ENCODE measurements at places on chromosomes 13 and 19. TPM values are rescaled to one million over a fixed set of nuclear protein-coding genes. Genes with fewer than 3 reads are reported as not detected.
A peak's percentile ranks its signal among the peaks of the same experiment; 100 is the strongest.

Gene ZNF578
- total RNA-seq: 6.1 TPM

DNA sequence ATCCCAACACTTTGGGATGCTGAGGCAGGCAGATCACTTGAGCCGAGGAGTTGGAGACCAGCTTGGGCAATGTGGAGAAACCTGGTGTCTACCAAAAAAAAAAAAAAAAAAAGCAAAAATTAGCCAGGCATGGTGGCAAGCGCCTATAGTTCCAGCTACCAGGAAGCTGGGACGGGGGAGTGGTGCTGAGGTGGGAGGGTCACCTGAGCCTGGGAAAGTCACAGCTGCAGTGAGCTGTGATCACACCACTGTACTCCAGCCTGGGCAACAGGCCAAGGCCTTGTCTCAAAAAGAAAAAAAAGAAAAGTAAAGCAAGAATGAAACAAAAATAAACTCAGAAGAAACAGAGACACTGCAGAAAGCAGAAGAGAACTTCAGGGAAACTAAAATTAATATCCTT is 31.6 kb downstream of the MTRF1 start:
- no peak overlapping the region for H3K27ac ChIP-seq

Gene ZNF723
- total RNA-seq: not detected

- DNase-seq: no peak
- H3K4me1 ChIP-seq: peaks cover 7% of the 10 kb centered on the region
- H3K27me3 ChIP-seq: no peaks in the 10 kb centered on the region
- H3K27ac ChIP-seq: peak overlapping the region; percentile 96
- H3K36me3 ChIP-seq: peaks cover 18% of the 10 kb centered on the region
These were observed 1.1 kb upstream of the ZNF45 start for GRCh38 chr19:43936188-43936587.

Gene KIR3DL2
- total RNA-seq: not detected

Measured in naive thymus-derived CD8-positive, alpha-beta T cell (primary cell).